ENCODE measurements at places on chromosomes 2 and 18. TPM values are rescaled to one million over a fixed set of nuclear protein-coding genes. Genes with fewer than 3 reads are reported as not detected.

HES6 gene
- 14.2 TPM for total RNA-seq

KCNK3 gene
- 0.57 TPM for total RNA-seq

BMPR2 gene
- 12.5 TPM for total RNA-seq

CBLN2 gene
- total RNA-seq = 0.05 TPM

IGFBP5 gene
- total RNA-seq = 0.16 TPM

ITGA6 gene
- total RNA-seq = 35.8 TPM

GEN1 gene
- total RNA-seq = 10.7 TPM

ANKRD23 gene
- total RNA-seq = 1.8 TPM

GCA gene
- total RNA-seq = 6.5 TPM

CDH20 gene
- total RNA-seq = not detected

UGT1A10 gene
- total RNA-seq = 0.11 TPM

RSAD2 gene
- total RNA-seq = 0.13 TPM

LHCGR gene
- not detected for total RNA-seq

MAP3K19 gene
- not detected for total RNA-seq

UPP2 gene
- not detected for total RNA-seq

ACMSD gene
- not detected for total RNA-seq

ALK gene
- not detected for total RNA-seq

FKBP7 gene
- 12.1 TPM for total RNA-seq

TMEM163 gene
- 0.10 TPM for total RNA-seq

KCTD18 gene
- total RNA-seq = 10.6 TPM

C2orf81 gene
- total RNA-seq = 3.2 TPM

CAVIN2 gene
- 45.9 TPM for total RNA-seq

NEUROD1 gene
- not detected for total RNA-seq

MC5R gene
- total RNA-seq = 0.06 TPM

MPP4 gene
- total RNA-seq = 0.24 TPM

ARL6IP6 gene
- total RNA-seq = 20.6 TPM

CYTIP gene
- 0.08 TPM for total RNA-seq

EFR3B gene
- 7.9 TPM for total RNA-seq

CD207 gene
- not detected for total RNA-seq

IL1B gene
- 0.07 TPM for total RNA-seq

DCC gene
- total RNA-seq = not detected

PSMA8 gene
- total RNA-seq = not detected

GAL3ST2 gene
- 0.22 TPM for total RNA-seq

SLC9A2 gene
- 2.9 TPM for total RNA-seq
